ENCODE measurements at places on chromosomes 6 and 20.

DNA sequence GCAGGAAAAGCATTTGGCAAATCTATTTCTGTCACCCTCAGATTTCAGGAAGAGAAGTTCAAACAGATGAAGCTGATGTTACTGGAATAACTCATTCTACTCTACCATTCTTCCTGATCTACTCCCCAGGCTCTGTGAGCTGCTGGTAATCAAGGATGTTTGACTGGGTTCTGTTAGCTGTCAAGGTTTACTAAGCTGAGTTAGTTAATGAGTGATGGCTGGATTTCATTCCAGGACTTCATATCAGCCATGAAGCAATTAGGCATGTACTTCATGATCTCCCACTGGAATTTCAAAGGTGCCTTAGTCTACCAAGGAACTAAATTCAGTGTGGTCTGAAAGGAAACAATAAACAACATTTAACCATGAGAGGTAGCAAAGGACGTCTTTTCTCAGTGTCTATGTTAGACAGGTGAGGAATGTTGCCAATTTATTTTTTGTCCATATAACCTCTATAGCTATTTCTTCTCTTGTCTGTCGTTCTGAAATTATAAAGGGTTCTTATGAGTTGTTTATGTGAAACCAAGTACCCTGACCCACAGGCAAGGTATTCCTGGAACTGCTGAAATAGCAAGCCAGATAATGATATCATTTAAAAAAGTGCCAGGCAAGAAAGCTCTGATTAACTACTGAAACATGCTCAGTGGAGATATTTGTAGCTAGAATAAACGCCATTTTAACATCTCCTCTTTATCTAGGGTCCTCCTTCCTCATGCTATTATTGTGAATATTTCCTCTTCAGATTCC is 112.9 kb downstream of the BACH2 start:
- no peak for DNase-seq

DNA sequence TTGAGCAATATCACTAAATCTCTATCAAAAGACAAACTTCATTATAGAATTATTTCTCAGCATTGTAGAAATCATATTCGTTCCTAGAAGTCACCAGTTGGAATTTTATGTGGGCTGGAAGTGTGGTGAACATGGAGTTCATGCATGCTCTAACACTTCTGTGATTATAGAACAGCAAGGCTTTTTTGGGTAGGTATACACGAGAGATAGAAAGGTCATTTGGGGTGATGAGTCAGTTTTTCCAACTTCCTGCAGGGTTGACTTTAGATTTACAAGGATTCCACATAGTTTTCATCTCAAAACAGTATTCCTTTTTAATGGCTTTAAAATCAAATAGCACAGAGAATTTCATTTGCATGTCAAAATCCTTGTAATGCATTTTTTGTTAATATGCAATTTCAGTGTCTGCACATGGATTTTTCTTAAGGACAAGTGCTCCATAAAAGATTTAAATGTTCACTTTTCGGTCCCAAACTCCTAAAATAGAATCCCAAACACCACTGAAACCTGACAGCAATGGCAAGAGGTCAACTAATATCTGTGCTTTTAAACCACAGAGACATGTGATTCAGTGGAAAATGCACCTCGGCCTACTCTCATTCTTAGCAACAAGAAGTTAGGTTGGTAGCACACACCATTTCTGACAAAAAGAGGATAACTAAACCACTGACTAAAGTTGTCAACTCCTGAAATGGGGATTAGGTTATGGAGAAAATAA is 211.0 kb downstream of the MOXD1 start:
- no peak for DNase-seq

DNA sequence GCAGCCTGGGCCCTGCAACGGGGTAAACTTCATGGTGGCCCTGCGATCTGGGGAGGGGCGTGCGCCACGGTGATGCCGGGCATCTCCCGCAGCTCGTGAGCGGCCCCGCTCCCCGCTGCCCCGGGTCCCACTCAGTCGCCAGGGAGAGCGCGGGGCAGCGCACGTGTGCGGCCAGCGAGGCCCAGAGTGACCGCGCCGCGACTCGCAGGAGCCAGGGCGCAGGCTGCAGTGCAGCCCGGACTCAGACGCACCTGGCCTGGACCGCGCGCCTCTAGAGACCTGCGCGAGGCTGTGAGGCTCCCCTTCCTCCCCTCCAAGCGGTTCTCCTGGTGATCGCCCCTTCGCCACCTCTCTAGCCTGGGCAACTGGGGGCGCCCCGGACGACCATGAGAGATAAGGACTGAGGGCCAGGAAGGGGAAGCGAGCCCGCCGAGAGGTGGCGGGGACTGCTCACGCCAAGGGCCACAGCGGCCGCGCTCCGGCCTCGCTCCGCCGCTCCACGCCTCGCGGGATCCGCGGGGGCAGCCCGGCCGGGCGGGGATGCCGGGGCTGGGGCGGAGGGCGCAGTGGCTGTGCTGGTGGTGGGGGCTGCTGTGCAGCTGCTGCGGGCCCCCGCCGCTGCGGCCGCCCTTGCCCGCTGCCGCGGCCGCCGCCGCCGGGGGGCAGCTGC is 652 bp downstream of the BMP6 start:
- DNase-seq: no peak

DNA sequence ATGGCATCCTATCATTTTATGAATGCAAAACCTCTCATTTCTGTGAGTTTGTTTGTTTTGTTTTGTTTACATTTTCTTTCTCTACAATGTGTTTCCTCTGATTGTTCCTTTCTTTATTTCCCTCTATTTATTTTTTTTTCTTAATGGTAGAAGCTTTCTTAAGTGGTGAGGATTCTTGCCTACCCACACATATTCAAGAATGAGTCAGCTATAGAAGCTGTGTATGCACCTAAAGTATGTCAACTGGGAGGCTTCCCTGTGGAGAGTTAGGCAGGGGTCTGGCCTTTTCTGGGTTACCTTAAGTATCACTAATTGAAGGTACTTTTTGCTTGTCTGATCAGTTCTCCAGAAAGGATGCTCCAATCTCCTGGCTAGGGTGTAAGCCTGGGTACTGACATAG is 354.0 kb downstream of the ESR1 start:
- DNase-seq: no peak

- no peak for DNase-seq
These were observed 24.1 kb downstream of the CD164 start for GRCh38 chr6:109358204-109358603.

- no peak for DNase-seq
These were observed 761 bp upstream of the NR2E1 start for GRCh38 chr6:108164815-108165706.

GRCh38 chr6:25365154-25365553 is 86.0 kb downstream of the CARMIL1 start:
- DNase-seq: no peak
